Suppressor macrophage treated with lipopolysaccharide for 1 hour (primary cell): ENCODE measurements at places on chromosomes 13 and 19.

GRCh38 chr19:44653977-44654774 lies 10.5 kb downstream of the PVR start:
- peak; percentile 88 for DNase-seq

DNA sequence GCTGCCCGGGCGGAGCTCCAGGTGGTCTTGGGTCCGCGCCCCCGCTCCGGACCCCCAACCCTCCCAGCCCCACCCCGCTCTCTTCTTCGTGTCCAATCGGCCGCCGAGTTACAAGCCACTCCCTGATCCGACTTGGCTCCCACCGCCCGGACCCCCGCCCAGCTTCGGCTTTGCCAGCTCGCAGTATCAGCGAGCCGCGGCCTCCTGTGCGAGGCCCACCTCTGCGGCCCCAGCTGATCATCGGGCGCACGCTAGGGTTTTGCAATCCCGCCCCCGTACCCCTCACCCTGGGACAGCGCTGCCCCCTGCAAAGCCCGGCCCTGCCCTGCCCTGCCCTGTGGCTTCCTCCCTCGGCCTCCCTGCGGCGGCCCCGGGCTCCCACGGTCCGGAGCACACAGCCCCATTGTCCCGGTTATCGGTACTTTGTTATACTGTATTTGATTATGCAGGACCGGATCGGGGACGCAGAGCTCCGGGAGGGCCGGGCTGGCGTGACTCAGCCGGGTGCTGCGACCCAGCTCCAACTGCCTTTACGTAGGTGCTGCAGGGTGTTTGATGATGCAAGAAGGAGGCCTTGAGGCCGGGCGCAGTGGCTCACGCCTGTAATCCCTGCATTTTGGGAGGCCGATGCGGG lies 598 bp upstream of the LPAR2 start:
- DNase-seq: peak; percentile 79

DNA sequence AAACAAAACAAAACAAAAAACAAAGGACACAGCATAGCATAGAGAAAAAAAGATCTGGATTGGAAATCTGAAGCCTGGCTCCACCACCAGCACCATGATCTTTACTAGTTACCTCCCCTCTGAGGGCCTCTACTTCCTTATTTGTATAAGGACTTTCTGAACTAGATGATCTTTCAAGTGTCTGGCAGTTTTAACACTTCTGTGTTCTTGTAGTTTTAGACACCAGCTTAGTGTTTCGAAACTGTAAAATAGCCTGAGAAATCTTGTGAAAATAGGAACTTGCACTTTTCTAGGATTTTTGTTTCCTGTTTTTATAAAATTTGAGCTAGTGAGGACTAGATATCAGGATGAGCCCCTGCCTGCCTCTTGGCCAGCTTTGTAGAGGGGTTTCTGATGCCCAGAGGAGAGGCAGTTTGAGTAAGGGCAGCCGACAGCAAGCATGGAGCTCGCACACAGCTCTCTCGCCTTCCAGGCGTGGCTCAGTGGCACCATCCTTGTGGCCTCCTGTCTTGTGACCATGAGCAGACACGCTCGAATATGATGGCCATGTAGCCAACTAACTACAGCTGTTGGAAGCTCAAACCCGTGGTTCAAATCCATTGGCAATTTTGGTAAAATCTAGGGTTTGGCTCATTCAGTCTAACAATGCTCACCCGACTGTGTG lies 319.0 kb downstream of the KCNRG start:
- DNase-seq: peak; percentile 91

DNA sequence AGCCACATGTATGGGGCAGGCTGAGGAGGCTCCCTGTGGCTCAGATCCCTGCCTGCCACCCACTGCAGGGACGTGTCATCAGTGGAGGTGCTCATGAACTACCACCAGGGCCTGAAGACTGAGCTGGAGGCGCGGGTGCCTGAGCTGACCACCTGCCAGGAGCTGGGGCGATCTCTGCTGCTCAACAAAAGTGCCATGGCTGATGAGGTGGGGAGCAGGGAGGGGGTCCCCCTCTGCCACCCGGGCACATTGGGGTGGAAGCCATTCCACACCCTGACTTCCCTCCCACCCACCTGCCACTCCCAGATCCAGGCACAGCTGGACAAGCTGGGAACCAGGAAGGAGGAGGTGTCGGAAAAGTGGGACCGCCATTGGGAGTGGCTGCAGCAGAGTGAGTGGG lies 11.3 kb upstream of the SHKBP1 start:
- no peak for DNase-seq

- DNase-seq: no peak
Observed at GRCh38 chr13:21427741-21428140, 31.4 kb downstream of the ZDHHC20 start.

GRCh38 chr13:50401049-50401505 lies 385.8 kb downstream of the KCNRG start:
- DNase-seq: peak; percentile 44

GRCh38 chr13:54511366-54511765 lies 1482.8 kb downstream of the OLFM4 start:
- DNase-seq: no peak

DNA sequence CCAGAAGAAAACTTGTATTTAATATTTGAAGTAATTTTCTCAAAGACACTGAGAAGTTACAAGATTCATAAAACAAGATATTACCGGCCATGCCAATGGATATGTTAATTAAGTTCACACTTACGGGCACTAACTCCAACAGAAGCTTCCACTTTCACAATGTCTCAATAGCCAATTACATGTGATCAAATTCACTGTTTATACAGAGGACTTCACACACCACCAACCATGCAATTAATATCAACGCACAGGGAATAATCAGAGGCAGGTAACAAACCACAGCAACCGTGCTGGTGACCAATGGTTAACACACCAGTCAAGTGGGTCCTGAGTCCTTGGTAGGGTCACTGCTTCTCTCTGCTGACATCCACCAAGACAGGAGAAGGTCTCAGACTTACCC lies 5.9 kb upstream of the ACOD1 start:
- DNase-seq: no peak

DNA sequence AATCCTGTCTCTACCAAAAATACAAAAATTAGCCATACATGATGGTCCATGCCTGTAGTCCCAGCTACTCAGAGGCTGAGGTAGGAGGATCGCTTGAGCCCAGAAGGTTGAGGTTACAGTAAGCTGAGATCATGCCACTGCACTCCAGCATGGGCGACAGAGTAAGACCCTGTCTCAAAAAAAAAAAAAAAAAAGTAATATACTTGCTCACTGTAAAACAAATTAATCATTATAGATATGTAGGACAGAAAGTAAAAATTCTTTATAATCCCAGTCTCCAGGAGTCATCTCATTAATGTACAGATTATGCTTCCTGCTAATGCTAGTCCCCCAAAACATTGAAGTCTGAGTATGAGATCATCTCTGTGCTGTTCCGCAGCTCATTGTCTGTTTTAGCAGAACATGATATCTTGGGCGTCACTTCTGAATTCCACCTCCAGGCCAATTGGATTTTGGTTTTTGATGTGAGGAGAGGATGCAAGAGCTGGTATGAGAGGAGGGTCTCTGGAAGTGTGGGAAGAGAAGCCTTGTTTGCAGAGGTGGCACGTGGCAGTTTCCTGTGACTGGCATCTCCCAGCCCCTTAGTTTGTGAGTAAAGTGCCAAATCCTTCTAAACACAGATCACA lies 75.4 kb upstream of the NPAS1 start:
- no peak for DNase-seq

DNA sequence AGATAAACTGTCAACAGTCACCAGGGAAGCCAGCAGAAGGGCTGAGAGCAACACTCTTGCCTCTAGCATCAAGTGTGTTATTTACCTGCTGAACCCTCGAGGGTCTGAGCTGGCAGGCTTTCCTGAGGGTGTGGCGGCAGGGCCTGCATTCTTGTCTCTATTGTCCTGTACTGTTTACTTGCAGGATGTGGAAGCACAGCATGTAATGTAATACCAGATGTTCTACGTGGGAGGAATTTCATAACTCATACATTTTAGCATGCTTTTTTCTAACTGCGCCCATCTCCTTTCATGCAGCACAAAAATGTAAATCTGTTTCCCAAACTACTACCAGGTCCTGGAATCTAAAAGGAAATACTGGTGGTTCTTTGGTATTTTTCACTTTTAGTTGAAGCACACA lies 153.1 kb downstream of the RGCC start:
- no peak for DNase-seq

DNA sequence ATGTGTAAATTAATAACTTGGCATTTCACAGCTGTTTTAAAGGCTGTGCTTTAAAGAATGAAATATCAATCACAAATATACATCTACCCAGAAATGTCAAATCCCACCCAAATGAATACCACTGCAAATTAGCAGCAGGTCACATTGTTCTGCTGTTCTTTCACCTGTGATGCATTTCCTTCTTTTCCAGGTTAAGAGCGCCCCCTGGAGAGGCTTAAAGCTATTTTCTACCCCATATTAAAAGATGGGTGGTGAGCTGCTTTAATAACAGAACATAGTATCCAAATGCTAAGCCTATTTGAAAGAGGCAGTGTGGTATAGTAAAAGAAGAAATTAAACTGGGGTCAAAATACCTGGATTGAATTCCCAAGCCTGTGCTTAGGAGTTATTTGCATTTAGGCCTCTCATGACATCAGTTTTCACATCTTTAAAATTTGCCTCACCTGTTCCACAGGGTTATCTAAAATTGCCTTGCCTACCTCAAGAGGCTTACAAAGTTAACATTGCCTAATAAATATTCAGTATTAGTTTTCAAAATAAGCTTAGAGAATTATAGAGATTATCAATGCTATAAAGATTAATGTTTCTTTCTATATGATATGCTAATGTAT lies 396.9 kb upstream of the SLITRK5 start:
- DNase-seq: peak; percentile 44

DNA sequence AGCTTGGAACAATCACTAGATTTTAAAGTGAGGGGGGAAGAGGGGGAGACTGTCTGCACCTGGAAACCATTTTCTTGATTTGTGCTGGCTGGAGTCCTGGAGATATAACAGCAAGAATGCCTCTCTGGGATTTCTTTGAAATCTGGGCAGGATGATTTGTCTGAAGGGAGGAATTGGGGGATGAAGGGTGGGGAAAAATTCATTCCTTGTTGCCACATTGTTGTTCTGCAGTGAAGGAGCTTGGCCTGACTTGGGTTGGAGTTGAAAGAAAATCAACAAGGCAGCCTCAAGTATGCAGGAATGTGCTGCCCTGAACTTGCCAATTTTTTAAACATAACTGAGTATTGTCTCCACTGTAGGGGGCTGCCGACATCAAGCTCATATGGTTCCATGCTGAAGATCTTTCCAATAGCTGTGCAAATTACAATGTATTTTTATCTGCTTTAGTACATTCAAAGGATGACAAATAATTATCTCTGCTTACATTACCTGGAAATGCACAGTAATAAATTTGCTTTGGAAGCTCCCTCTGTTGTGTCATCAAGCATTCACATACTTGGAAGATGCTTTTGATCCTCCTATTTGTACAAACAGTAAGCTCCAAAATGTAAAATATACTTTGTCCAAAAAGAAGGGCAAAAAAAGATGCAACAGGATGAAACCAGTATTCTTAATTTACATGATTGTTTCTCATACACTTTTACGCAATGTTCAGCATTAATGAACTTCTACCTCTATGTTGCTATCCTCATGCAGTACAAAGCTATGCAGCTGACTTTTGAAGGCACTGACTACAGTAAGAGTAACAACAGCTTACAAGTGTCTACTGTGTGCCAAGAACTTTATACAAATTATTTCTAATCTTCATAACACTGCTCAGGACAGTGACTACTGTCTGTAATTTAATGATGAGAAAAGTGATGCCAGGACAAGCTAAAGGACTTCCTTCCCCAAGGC lies 627.9 kb upstream of the KLF12 start:
- no peak for DNase-seq

- peak; percentile 87 for DNase-seq
Observed at GRCh38 chr19:6161271-6161850, 25.9 kb downstream of the ACSBG2 start.

DNA sequence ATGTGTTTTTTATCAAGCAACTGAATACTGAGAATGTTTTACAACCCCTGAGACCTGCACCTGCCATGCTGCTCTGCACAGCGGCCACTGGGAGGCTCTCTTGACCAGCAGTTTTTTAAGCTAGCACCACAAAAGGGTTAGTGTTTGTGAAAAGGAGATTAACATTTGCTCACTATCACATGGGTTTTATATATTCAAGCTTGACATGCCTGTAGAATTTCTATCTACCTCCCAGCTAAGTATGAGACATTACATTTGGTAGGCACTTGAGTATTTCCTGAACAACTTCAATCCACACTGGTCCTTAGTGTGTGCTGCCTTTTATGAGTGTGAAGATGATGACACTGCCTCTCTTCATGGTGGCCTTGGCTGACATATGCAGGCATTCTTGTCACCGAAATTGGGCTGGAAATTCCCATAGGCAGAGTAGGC lies 1238.9 kb downstream of the UQCRFS1 start:
- DNase-seq: no peak

DNA sequence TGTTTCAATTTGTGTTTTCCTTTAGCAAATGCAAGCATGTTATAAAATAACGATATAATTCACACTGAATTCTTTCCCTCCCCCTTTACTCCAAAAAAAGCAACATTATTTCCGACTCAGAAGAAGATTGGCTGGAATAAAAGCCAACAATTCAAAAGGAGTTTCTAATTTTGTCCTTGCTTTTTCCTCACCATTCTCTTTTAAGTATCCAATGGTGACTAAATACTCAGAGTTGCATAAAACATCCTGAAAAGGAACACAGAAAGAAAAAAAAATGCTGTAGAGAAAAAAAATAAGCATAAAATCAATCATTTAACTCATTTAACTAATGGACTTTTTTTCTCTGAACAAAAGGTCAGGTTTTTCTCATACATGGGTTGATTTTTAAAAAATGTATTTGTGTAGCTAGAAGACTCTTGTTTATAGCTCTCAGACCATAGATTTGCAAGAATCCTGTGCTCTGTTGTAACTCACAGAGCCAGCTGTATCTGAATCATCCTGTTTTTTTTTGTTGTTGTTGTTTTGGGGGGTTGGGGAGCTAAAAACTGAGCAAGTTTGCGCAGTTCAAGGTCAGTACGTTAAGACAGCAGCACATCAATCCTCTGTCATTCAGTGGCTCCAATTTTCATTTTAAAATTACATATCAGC lies 108.1 kb downstream of the PCDH17 start:
- DNase-seq: no peak

GRCh38 chr13:60165391-60166099 lies 1.8 kb upstream of the DIAPH3 start:
- DNase-seq: no peak

DNA sequence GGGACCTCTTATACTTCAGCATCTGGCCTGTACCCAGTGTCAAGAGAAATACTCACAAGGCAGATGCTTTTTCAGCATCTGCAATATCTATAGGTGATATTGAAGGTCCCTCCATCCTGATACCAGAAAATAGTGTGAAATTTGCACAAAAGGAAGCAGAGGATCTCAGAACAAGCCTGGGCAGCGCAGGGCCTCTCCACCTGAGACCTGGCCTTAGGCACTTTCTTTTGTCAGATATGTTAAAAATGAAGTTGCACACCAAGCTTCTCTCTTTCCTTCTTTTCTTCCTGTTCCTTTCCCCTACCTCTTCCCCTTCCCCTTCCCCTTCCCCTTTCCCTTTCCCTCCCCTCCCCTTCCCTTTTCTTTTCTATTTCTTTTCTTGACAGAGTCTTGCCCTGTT lies 62.2 kb downstream of the ARHGEF18 start:
- DNase-seq: no peak
